Activated CD4-positive, alpha-beta T cell treated with anti-CD3 and anti-CD28 coated beads for 36 hours (primary cell): ENCODE measurements at places on chromosomes 13 and 19. TPM values are rescaled to one million over a fixed set of nuclear protein-coding genes. Genes with fewer than 3 reads are reported as not detected.
A peak's percentile ranks its signal among the peaks of the same experiment; 100 is the strongest.

DNA sequence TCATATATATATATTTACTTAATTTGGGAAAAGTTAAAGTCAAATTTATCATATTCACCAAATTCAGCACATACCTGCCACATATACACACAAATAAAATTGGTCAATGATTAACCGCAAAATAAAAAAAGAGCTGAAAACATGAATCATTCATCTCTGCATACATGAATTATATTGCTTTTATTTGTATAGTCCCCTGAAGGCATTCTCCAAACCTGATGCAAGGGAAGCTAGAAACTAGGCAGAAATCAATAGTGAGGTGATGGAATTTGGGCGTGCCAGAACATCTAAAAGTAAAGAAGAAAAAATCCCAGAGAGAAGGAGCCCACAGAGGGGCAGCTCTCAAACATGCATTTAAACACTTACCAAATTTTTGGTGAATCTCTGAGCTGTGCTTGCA, 60.1 kb downstream of the UFM1 start:
- DNase-seq, result no peak

The ZNF808 gene
- 25.7 TPM for total RNA-seq

DNA sequence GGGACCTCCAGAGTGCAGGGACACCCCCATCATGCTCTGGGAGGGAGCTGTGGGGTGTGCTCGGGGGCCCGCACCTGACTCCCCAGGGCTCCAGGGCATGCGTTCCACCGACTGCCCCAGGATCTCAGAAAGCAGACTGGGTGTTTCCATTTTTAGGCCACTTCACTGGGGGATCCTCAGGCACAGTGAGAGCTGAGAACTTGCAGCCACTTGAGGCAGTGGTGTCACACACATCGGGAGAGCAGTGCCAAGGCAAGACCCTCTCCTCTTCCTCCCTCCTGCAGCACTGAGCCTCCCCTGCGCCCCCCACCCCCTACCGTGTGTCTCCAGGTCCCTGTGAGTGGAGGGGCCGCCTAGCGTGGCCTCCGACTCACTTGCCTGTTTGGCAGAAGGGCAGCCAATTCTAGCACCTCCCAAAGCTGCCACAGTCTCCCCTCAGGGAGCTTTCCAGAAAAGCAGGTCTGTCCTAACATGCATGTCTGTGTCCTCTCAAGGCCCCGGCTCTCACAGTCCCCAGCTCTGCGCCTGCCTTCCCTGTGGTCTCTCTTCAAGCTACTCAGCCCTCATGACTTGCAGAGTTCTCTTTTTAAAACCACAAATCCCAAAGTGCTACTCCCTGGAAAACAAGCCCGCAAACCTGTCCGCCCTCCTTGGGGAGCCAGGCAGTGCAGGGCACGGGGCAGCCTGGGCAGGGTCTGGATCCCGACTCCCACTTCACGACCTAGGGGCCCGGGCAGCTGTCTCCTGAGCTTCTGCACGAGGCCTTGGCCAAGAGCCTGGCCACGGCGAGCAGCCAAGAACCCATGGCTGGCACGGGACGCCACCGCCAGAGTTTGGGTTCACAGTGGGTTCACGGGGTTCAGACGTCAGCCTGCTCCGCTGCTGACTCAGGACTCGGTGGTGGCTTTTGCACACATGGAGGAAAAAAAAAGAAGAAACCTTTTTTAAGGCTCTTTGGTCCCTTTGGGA, 94.1 kb downstream of the STK24 start:
- peak; percentile 21 for DNase-seq

DNA sequence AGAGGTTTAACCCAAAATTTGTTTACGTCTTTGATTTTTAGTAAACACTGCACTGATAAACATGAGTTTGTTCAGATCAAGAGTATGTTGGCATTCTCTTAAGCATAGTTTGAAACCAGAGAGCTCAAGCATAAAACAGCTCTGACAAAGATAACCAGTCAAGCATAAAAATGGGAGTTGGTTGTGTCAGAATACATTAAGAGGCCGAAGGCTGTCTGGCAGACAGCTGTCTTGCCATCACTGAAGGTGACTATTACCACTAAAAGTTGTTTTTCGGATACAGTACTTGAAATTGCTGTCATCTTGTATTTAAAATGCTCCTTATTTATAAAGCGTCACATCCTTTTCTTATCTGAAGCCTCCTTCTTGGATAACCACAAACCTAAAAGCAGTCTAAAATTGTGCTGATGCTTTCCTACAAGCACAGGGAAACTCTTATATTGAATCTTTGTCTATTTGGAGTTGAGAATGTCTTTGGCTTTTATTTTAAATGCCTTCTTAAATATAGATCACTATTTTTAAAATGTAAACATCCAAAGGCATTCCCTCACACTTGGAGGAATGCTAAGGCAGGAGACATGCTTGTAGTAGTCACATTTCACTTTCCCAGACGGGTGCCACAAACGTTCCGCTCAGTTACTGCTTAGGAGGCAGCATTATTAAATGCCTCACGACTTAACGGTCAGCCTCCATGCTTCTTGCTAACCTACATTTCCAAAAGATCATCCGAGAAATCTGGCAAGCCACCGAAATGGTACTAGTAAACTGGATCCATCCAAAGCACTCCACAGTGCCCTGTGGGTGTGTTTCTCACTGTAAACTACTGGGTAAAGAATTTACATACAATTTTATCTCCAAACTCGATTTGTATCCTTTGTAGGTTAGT, 1.5 kb downstream of the SMAD9 start:
- DNase-seq, result no peak

The KLK14 gene
- 1.1 TPM for total RNA-seq

DNA sequence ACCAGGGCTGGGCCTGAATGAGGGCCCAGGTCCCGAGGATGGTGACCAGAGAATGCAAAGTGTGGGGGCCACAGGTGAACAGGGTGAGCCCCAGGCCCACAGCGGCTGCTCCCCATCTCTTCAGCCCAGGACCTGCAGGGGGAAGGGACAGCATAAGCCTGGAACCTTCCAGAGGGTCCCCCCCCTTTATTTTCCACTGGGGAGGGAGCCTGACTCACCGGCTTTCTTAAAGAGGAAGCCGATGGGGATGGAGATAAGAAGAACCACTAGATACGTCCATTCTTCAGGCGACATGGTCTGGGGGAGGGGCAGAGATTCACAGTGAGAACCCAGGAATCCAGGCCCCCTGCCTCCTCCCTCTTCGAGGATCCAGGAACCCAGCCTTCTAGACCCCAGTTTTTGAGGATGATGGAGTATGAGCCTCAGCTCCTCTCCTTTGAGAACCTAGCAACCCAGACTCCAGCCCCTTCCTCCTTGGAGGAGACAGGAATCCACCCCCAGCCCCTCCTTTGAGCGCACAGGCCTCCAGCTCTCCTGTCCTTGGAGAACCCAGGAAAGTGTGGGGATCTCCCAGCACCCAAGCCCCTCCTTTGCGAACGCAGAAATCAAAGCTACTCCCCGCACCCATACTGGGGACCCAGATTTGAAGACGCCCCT, 1.0 kb downstream of the MBOAT7 start:
- DNase-seq, result peak; percentile 73
